ENCODE measurements at places on chromosomes 3 and 15.

- DNase-seq, result no peak
Observed at GRCh38 chr15:58731756-58732535, 17.6 kb downstream of the ADAM10 start.

DNA sequence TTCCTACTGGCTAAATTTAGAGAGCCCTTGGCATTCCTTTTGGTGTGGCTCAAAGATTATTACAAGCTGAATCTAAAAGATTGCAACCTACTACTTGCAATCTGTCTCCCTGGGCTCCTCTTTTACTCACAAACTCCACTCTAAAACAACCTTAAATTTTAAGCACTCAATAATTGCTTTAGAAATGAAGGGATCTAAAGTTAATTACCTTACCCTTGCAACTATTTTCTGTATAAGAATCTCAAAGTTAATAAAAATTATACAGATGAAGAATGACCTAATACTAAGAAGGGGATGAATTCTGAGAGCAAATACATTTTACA lies 60.2 kb downstream of the ESYT3 start:
- no peak for DNase-seq

- DNase-seq, result no peak
Observed at GRCh38 chr15:39279311-39279710, 301.6 kb upstream of the THBS1 start.

DNA sequence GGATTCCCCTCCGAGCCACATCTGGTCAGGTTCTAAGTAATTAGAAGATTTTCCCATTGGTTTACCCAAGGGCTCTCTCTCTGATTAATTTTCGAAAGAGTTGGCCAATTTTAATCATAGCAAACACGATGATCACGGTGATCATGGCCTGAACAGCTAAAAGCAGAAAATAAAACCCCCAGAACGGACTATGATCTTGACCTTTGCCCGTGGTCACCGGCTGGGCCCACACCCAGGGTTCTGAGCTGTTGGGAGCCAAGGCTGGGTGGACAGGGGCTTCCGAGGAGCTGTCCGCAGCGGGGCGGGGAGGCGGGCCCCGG lies 2.6 kb downstream of the GP5 start:
- no peak for DNase-seq

DNA sequence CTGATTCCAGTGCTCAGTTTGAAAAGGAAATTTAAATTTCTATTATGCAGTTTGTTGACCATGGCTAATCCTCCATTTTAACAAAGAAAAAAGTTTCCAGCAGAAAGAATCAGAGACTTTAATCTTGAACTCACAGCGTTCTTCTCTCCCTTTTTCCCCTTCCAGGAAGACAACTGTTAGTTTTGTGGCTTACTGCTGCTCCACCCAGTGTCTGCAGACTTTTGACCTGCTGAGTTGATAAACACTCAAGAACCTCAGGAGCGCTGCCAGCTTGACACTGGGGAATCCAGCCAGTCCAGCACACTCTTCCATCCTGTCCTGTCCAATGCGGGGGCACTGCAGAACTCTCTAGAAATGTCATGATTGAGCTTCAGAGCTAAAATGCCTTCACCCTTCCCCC lies 134.6 kb downstream of the LRRC28 start:
- DNase-seq, result no peak

DNA sequence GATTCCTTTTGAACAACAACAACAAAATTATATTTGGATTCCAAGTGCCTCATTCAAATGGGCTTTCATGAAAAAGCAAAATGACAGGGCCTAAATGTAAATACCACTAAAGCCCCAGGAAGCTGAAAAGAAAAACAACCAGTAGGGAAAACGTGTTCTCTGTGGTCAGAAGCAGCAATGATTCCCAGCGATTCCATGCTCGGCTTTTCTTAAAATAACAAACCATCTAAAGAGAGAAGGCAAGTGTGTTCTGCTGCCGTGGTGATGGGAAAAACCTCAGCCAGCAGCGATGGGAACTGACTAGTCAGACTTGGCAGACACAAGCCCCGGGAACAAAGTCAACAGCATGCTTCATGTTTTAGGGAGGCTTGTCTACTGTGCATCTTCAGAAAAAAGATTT lies 153.6 kb downstream of the TNIK start:
- DNase-seq, result no peak

GRCh38 chr3:139696314-139696604 lies 18.5 kb upstream of the NMNAT3 start:
- DNase-seq, result no peak

GRCh38 chr3:116001151-116001621 lies 377.9 kb downstream of the GAP43 start:
- no peak for DNase-seq

- no peak for DNase-seq
Observed at GRCh38 chr3:126051234-126051633, 32.7 kb downstream of the SLC41A3 start.

- DNase-seq, result no peak
Observed at GRCh38 chr15:33100314-33100713, 94.2 kb downstream of the FMN1 start.

DNA sequence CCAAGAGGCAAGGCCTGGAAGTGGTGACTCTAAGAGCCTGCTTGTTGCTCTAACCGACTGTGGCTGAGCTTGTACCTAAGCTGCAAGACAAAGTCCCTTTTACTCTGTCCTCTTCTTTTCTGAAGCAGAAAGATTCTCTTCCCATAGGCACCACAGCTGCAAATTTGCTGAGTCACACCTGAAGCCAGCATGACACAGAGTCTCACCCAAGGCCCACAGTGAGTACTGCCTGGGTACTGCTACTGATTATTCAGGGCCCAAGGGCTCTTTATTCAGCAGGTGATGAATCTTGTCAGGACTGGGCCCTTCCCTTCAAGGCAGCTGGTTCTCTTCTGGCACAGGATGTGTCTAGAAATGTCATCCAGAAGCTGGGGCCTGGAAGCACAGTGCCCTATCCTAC lies 18.9 kb upstream of the TIGIT start:
- no peak for DNase-seq

DNA sequence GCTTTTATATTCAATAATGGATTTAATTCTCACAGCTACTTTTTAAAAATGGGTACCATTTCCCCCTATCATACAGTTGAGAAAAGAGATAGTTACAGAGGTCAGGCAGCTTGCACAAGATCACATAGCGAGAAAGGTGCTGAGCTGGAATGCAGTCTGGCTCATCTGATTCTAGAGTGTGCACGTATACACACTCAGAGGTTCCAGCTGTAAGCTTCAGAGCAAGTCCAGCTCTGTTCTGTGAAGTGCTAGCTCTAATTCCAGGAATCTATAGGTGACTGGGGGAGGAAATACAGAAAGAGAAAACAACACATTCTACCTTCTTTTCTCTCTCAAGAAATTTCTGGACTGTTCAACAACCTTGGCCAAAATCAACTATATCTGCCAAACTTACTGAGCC lies 318.7 kb downstream of the FOXP1 start:
- DNase-seq, result no peak

GRCh38 chr3:150371741-150372254 lies 36.3 kb upstream of the TSC22D2 start:
- DNase-seq, result no peak

DNA sequence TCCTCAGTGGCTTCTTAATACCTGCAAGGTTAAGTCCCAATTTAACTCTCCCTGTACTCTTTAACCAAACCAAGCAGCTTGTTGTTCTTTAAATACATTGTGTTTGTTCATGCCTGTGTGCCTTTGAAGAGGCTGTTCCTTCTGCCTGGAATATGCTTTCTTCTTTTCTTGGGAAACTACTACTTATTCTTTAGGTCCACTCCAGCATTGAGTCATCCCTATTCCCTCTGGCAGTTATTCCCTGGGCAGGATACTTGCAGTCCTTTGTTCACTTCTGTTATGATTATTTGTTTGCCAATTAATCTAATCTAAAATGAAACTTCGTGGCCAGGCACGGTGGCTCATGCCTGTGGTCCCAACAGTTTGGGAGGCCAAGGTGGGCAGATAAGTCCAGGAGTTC lies 139.3 kb downstream of the ZNF609 start:
- no peak for DNase-seq

GRCh38 chr15:89551550-89551949 lies 23.7 kb upstream of the TICRR start:
- no peak for DNase-seq

DNA sequence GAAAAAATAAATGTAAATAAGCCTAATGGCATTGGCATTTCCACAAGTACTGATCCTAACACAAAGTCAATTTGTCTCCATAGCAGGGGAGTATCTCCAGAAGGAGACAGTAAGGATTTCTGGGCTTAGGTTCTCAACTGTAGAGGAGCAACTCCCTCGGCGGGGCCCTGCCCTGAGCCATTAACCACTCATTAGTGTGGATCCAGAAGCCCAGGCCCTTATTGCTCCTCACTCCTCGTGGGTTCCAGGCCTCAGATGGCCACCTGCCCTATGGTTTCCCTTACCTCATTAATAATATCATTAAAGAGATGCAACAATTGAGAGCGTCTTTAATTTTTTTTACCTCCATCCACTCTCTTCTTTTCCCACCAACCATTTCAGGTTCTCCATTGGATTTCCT lies 85.3 kb upstream of the CLDN18 start:
- DNase-seq, result no peak

- DNase-seq, result no peak
Observed at GRCh38 chr15:97684249-97684648, 276.3 kb upstream of the ARRDC4 start.

DNA sequence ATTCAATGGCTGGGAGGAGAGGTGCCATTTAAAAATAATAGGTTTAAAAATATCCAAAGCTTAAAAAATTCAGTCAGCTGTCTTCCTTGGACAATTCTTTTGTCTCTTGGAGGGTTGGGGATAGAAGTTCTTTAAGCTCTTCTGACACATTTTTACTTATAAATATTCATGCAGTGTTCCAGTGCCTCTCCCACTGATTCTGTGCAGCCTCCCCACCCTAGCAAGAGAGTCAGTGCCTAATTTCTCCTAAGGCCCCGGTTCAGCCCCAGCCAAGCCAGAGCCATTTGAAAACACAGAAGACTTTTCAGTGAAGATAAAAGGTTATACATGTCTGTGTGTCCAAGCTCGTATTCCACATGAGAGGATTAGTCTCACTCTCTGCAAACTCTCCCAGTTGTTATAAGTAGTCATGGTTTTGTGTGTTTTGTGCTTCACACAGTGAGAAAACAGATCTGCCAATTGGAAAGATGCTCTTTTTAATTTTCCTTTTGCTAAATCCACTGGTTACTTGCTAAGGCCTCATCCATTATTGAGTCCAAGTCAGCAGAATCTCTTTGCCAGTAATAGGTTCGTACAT lies 141.3 kb downstream of the CD47 start:
- no peak for DNase-seq

DNA sequence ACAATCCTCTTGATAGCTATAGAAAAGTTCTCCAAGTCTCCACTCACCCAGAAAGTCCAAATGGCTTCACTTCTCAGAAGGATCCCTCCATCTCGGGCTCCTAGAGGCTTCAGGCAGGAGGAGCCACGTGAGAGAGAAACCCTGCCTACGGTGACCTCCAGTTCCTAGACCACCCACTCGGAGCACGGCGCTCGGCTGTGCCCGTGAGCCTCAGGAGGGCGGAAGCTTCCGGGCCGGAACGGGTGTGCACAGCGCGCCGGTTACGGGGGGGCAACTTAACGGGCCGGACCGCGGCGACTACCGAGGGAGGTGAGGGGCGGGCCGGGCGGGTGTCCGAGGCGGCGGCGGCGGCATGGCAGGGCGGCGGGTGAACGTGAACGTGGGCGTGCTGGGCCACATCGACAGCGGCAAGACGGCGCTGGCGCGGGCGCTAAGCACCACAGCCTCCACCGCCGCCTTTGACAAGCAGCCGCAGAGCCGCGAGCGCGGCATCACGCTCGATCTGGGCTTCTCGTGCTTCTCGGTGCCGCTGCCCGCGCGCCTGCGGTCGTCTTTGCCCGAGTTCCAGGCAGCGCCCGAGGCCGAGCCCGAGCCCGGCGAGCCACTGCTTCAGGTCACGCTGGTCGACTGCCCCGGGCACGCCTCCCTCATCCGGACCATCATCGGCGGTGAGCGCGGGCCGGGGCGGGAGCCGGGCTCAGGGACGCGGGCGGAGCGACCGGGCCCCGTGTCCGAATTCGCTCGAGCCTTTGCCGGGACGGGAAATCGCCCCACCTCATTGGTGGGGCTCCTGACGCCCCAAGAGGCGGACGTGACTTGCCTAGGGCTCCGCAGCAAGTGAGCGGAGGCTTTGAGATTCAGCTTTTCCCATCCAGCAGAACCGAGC lies at the start of gene EEFSEC:
Gene EEFSEC, plus strand, starts transcription at position 326 of the 886 bp plus-strand sequence. Its CDS starts 27 bp downstream, at position 353.
- peak; percentile 73 for DNase-seq

DNA sequence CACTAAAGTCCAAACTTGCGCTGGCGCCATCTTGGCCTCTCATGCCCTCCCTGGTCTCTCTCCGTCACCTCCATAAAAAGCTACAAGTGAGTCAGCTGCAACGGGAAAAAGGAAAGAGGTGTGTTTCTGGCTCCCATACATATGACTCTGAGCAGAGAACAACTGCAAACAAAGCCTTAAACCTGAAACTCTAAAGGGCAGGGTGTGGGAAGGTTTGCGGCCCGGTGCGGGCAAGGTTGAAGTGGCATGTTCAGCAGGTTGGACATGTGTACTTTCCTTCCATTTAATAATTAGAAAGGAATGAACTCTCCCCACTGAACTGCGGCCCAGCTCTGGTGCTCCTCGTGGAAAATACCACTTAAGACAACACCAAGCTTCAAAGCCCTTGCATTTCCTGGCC lies 59.0 kb upstream of the PPARG start:
- DNase-seq, result no peak

- no peak for DNase-seq
Observed at GRCh38 chr3:116614795-116615362, 94.7 kb upstream of the TUSC7 start.
